ENCODE measurements at places on chromosomes 11 and 22.

- no peak for DNase-seq
These were observed 44.2 kb upstream of the TTLL12 start for GRCh38 chr22:43230971-43231723.

DNA sequence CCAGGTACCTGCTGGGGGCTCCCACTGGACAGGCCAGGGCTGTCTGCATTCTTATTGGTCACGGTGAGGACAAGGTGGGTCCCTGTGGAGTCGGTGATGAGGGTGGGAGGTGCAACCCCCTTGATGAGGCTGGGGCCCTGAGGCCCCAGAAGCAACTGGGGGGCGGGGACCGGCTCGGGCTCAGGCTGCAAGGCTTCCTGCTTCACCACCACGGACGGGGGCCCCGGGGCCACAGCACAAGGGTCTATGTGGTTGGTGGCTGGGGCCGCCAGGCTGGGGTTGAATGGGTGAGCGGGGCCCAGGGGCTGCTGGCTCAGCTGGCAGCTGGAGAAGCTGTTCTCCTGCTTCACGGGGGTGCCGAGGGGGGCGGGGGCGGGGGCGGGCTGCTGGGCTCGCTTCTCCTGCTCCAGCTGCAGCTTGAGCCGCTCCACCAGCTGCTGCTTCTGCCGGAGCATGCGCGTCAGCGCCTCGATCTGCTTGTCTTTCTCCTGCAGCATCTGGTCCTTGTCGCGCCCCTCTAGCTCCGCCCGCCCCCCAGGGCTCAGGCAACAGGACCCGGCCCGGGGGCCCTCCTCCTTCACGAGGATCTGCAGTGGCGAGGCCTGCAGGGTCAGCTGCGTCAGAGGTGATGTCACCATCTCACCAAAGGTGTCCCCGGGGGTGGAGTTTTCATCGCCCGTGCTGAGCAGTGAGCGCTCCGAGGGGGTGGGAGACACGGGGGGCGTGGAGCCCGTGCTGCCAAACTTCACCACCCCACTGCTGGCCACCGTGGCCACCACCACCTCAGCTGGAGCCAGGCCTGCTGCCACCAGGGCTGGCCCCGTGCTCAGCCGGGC, 48.2 kb downstream of the SGSM3 start:
- DNase-seq, result no peak

- DNase-seq, result no peak
These were observed 2.5 kb upstream of the OR52D1 start for GRCh38 chr11:5486003-5486402.

DNA sequence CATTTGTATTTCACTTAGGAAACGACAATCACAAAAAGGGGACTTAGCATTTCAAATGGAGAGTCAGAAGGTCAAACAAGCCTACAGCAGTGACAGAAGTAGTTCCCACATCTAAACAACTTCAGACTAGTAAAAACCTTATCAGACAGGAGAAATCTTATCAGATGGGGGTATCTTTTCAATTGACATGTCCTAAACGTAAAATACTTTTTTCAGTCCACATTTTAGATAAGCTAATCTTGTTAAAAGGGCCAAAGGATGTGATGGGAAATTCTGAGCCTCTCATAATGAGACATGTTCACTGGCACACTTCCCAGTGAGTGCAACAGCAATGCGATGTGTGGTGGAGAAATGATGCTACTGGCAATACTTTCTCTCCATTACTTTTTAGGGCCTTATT, 2.4 kb downstream of the MAPK1 start:
- DNase-seq, result no peak

- no peak for DNase-seq
These were observed 80.8 kb downstream of the SHANK2 start for GRCh38 chr11:71171576-71171975.

- DNase-seq, result no peak
These were observed 95.4 kb downstream of the TIMP3 start for GRCh38 chr22:32896891-32897290.

- no peak for DNase-seq
These were observed 6.8 kb downstream of the CECR2 start for GRCh38 chr22:17375914-17376614.

DNA sequence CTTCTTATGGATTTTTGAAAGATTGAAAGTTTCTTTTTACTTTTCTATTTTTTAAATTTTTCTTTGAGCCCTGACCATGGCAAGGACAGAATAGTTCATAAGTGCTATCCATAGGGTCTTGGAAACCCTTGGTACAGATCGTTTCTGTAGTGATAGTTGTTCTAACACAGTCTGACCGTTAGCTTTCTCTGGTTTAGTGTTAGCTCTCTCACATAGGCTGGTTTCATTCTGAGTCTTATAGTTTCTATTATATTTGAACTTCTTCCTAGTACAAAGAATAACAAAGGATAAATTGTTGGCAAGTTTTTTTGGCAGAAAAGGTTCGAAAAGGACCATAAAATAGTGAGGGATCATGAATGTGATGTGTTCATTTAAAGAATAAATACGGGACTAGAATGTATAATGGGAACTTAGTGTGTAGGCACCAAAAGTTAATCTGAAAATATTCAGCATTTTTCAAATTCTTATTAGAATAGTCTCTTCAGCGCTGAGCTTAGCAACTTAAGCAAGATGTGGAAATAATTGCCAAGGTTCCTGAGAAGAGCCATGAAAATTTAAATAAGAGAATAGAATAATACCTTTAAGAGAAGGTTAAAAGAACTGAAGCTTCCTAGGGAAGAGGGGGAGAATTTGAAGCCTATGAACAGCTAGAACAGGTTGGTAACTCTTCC, 24.1 kb downstream of the FDX1 start:
- no peak for DNase-seq

GRCh38 chr11:119912229-119912628, 183.2 kb upstream of the NECTIN1 start:
- no peak for DNase-seq

GRCh38 chr22:38846412-38846811, 2.6 kb upstream of the NPTXR start:
- DNase-seq, result no peak

GRCh38 chr11:35927104-35927503, 16.8 kb upstream of the LDLRAD3 start:
- no peak for DNase-seq

- no peak for DNase-seq
These were observed 12.1 kb downstream of the OR10D3 start for GRCh38 chr11:124195189-124195734.

GRCh38 chr11:10486161-10486840, 31.2 kb downstream of the AMPD3 start:
- DNase-seq, result no peak

- DNase-seq, result peak; percentile 55
These were observed at the start of gene PDGFD for GRCh38 chr11:104164028-104164520. Gene PDGFD, minus strand, starts transcription at chr11:104164147.

GRCh38 chr11:70470127-70470526, 71.8 kb downstream of the CTTN start:
- no peak for DNase-seq

GRCh38 chr11:116344601-116345000, 428.2 kb downstream of the BUD13 start:
- DNase-seq, result no peak

GRCh38 chr11:70688142-70688541, 289.8 kb downstream of the CTTN start:
- DNase-seq, result no peak

DNA sequence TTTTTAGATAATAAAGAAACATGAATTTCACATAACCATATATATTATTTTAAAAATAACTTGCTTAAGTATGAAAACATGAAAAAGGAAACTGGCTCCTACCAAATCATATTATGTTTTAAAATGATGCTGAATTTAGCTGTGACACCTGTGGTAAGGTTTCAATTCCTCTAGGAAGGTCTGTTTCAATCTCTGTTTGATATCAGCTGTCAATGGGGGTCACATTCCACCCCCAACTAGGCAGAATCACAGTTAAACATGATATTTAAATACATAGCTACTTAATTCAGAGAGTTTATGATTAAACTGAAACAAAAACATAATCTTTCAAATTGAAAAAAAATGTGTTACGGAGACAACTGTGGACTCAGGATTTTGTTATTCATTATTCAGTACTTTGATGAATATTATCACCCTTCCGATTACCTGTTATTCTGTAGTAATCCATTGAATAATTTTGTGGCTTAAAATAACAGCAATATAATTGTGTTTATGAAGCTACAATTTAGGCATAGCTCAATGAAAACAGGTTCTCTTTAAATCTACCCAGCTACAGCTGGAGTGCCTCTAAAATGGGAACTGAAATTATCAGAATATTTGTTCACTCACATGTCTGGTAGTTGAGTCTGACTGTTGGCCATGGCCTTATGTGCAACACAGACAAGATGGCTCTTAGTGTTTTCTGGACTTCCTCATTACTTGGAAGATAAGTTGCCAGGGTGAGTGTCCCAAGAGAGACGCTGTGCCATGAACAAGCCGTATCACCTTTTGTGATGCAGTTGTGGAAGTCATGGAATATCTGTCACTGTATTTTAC, 244.6 kb upstream of the ANO3 start:
- DNase-seq, result no peak

DNA sequence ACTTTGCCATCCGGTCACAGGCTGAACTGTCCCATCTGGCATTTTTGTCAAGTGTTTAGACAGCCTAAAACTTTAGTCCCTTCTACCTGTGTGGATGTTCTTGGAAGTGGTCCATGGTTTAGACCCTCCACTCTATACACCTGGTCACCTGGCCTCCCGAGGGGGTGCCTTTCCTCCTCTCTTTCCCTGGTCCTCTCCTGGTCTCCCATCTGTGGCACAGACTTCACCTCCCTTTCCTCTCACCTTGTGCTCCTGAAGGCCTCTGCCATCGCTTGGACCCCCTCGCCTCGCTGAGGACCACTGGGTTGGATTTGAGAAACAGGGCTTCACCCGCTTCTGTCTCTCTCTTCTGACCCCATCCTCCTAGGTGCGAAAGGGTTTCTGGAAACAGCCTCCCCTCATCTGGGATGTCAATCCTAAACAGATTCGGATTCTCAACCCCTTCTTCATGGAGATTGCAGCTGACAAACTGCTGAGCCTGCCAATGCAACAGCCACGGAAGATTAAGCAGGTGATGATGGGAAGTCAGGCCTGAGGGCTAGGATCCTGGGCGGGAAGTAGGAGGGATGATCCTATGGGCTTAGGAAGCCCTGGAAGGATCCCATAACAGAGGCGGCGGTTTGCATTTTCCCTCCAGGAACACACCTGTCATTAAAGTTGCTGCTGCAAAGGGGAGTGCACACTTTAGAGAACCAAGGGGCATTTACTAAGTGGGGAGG, 53.6 kb downstream of the ST3GAL4 start:
- no peak for DNase-seq

DNA sequence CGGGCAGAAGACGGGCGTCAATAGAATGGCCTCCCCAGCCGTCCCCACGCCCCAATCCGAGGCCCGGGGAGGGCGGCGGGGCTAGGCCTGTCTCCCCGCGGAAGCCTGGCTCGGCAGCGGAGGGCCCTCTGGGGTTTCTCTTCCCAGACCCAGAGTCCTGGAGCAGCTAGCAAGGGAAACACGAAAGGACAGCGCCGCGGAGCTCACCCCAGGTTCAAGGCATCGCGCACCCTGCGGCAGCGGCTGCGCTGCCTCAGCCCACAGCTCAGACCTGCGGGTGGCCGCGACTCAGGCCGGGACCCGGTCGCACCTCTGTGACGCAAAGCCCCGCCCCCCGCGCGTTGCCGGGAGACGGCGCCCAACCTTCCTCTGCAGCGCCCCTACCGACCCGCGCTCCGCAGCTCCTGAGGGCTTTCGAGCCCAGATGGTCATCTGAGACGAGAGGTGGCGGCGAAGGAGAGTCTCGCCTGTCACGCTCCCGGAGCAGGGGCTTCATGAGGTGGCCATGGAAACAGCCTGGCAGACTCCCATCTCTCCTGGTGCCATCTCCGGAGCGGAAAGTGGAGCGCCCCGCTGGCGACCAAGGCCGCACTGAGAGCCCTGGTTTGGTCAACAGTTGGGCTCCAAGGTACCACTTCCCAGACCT, at the start of gene RNF141:
TSS of gene RNF141 (minus strand) at position 273 of the 646 bp plus-strand sequence. CDS start 7,029 bp downstream, outside the sequence.
- DNase-seq, result peak; percentile 87

GRCh38 chr11:7977232-7977917, 9.8 kb upstream of the EIF3F start:
- no peak for DNase-seq

GRCh38 chr11:79025622-79026021, 415.2 kb downstream of the TENM4 start:
- no peak for DNase-seq

- DNase-seq, result no peak
These were observed 934 bp downstream of the HSD17B12 start for GRCh38 chr11:43681401-43681942.

- DNase-seq, result no peak
These were observed 45.4 kb upstream of the ATXN10 start for GRCh38 chr22:45626198-45626651.

- no peak for DNase-seq
These were observed 177.1 kb upstream of the B3GAT1 start for GRCh38 chr11:134589129-134589528.

GRCh38 chr11:120696597-120697218, 185.2 kb downstream of the GRIK4 start:
- DNase-seq, result no peak

GRCh38 chr11:113675003-113675561, 31.0 kb downstream of the TMPRSS5 start:
- DNase-seq, result no peak

GRCh38 chr11:114448749-114449482, 9.6 kb downstream of the REXO2 start:
- no peak for DNase-seq

- no peak for DNase-seq
These were observed 8.4 kb upstream of the MMP20 start for GRCh38 chr11:102633385-102634026.

DNA sequence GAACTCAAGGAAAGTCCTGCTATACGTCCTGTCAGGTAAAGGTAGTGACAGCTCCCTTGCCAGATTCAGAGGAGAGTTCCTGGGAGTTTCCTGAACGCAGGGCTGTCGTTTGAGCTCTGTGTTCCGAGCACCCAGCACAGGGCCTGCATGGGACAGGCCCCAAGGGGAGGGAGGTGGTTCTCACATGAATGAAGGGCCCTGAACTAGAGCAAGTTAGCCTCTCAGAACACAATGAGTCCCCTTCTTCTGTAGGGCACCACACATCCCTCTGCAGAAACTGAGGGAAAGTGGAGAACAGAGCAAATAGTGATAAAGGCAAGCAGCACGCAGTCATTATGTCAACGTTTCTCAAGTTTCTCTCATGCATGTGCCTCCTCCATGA, 35.3 kb downstream of the NEU3 start:
- DNase-seq, result no peak

DNA sequence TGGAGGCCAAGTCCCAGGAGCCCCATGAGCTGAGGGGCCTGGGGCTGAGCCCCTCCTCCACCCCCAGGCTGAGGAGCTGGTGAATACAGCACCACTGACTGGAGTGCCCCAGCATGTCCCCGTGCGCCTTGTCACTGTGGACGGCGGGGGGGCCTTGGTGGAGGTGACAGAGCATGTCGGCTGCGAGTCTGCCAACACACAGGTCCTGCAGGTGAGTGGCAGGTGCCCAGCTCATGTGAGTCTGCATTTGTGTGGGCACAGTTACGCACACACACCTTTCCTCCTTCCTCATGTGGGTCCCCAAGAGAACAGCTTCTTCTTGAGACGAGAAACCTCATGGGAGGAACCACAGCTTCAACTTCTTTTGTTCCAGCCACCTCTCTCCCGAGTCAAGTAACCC, 7.7 kb downstream of the TMEM132A start:
- DNase-seq, result no peak

- DNase-seq, result no peak
These were observed 3.4 kb upstream of the P2RY6 start for GRCh38 chr11:73268671-73269271.

- DNase-seq, result no peak
These were observed 9.3 kb downstream of the PATE4 start for GRCh38 chr11:125842321-125842948.

Data from right renal cortex interstitium (tissue), 3 donors.